ENCODE measurements at places on chromosomes 5 and 9.
A peak's percentile ranks its signal among the peaks of the same experiment; 100 is the strongest.

DNA sequence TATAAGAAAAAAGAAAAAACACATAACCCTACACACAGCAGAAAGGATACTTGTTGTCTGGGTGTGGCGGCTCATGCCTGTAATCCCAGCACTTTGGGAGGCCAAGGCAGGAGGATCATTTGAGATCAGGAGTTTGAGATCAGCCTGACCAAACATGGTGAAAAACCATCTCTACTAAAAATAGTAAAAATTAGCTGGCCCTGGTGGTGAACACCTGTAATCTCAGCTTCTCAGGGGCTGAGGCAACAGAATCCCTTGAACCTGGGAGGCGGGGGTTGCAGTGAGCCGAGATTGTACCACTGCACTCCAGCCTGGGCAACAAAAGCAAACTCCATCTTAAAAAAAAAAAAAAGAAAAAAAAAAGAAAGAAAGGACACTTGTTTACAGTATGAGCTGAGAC lies 147.6 kb upstream of the PITX1 start:
- DNase-seq: no peak

- no peak for DNase-seq
Measured at GRCh38 chr9:33628865-33629410, 104.9 kb downstream of the ANKRD18B start.

DNA sequence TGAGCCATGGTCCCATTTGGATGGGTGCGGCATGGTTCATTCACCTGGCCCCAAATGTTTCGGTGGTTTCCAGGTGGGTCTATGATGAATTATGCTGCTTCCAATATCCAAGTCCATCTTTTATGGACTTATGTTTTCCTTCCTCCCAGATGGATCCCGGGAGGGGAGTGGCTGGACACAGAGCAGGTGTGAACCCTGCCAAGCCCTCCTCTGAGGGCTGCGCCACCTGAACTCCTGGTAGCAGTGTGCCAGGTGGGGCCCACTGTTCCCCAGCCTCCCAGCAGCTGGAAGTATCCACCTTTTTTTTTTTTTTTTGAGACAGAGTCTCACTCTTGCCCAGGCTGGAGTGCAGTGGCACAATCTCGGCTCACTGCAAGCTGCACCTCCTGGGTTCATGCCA lies 42.9 kb downstream of the WNK2 start:
- DNase-seq: no peak

DNA sequence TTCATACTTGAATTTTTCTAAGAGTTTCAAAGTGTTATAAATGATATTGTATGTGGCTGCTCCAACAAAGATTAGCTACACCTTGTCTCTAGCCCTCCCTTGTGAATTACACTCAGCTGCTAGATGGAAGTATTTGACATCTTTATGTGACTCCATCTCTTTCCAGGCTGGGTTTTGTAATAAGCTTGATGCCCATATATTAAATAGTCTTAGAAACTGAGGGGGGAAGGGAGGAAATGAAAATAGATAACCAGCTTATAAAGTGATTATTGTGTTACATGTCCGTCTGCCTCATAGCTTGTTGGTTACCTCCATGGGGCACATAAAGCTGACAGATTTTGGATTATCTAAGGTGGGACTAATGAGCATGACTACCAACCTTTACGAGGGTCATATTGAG lies 63.4 kb downstream of the CD180 start:
- DNase-seq: no peak

DNA sequence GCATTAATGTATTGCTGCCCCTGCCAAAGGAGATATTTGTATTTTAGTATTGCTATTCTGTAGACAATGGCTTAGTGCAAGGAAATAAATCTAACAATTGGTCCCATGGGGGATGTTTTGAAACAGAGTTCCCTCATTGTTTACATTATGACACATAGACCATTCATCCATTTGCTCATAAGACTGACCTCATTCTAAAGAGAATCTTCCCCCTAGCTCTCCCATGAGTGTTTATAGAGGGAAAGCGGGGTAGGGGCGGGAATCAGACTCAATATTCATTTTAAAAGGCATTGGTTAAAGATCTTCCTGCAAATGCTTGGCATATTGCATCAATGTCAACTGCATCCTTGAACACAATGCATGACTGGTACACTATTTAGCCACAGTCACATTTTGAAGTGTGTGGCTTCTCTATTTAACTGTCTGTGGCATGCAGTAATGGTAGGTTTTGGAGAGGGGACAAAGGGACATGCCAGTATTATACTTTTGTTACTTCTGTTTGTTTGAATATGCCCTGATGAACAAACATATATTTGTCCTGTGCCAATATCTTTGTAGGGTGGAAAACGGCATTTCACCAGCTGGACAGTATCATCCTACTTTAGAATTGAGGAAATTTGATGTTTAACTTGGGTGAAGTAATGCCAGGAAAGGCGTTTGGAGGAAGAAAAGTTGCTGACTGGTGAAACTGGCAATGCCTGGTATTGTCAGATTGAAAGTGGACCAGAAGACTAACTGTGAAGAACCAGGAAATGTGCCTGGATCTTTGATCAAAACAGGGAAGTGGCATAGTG lies 84.1 kb upstream of the MEGF10 start:
- DNase-seq: no peak

- no peak for DNase-seq
Measured at GRCh38 chr9:95139126-95139525, 178.4 kb downstream of the FANCC start.

DNA sequence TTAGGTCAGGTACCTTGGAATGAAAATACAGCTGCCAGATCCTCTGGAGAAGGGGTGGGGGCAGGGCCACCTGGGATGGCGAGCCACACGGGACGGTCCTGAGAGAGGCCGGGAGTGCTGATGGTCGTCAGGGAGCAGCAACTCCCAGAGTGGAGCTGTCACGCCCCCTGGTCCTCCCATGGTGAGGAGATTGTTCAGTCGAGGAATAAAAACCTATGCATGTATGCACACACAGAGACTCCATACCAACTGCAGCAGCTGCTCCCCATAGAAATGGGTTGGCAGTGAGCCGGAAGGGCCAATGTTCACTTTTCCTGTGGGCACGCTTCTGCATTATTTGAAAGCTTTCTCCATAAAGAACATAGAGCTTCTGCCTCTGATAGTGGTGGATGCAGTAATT lies 45.2 kb upstream of the SEMA4D start:
- no peak for DNase-seq

DNA sequence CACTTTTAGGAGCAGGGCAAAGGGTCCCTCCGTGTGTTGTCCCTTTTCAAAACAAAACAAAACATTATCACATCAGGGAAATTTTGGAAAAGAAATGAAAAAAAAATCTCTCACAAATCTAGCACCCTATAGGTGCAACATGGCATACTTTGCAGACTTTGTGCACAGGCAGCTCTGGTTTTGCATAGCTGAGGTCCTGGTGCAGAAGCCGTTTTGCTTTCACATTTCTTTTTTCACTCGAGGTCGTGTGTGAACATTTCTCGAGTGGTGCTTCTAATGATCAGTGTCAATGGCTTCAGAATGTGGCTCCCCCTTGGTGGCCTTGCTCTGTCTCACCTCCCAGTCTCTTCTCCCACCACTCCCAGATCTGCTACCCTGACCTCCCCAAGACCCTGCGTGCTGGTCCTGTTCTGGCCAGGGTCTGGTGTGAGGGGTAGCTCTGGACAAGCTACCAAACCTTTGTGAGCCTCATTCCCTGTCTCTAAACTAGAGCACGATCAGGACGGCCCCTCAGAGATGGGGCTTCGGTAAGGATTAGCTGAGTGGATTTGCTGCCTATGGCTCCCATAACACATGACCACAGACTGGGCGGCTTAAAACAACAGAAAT lies 258.0 kb downstream of the NSG2 start:
- no peak for DNase-seq

- DNase-seq: no peak
Measured at GRCh38 chr5:41772056-41772455, 98.2 kb downstream of the OXCT1 start.

DNA sequence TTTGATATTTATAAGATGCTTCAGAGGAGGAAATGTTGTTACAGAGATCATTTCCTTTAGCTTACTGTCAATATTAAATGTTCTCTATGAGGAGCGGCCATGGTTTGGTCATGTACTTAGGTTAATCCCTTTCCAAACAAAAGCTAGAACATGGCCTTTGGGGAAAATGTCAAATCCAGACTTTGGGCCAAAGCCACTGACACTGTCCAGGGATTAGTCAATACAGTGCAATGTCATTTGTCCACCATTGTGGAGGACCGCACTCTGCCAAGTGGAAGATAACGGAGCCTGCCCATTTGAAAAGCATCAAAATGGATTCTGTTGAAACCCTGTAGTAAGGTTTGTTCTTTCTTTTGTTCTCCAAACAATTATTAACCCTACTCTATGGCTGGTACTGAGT lies 50.1 kb downstream of the FRMPD1 start:
- DNase-seq: no peak

- no peak for DNase-seq
Measured at GRCh38 chr9:32427111-32427873, 42.8 kb downstream of the ACO1 start.

- no peak for DNase-seq
Measured at GRCh38 chr5:146962801-146963355, 84.3 kb upstream of the PPP2R2B start.

DNA sequence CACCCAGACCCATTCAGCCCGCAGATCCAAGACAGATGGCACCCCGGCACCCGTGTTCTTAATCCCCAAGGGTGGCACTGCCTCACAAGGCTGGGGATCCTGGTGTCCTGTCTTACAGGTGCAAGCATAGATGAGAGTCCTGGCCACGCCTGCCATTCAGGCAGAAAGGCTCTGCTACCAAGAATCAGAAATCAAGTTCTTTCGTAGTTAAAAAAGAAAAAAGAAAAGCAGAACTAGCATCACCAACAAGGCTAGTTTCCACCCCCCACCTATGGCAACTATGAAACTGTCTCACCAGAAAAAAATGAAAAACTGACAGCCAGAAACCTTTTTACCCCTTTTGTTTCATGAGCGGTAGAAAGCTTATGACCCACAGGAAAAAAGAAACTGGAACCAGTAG lies 170.4 kb downstream of the SYK start:
- no peak for DNase-seq

GRCh38 chr5:172173564-172174153 lies 14.4 kb downstream of the STK10 start:
- no peak for DNase-seq

- peak; percentile 49 for DNase-seq
Measured at GRCh38 chr9:71814815-71815214, 46.5 kb upstream of the CEMIP2 start.

DNA sequence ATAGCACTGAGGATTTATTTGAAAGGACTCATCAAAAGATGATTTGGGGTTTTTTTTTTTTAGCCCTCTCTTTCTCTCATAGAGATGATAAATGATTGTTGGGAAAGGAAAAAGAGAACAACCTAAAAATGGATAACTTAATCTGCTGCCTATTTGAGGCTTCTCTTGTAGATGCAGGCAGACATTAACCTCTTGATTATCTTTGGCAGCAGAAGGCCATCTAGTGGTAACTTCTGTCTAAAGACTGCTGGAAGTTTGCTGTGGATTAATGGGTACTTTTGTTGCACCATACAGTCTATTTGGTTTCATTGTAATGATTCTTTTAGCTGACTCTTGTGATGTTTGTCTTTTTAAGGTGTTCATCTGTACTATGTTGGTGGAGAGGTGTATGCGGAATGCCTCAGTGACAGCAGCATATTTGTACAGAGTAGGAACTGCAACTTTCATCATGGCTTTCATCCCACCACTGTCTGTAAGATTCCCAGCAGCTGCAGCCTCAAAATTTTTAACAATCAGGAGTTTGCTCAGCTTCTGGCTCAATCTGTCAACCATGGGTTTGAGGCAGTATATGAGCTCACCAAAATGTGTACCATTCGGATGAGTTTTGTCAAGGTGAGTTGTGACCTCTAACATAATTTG lies 18.8 kb downstream of the SMIM32 start:
- DNase-seq: peak; percentile 33

DNA sequence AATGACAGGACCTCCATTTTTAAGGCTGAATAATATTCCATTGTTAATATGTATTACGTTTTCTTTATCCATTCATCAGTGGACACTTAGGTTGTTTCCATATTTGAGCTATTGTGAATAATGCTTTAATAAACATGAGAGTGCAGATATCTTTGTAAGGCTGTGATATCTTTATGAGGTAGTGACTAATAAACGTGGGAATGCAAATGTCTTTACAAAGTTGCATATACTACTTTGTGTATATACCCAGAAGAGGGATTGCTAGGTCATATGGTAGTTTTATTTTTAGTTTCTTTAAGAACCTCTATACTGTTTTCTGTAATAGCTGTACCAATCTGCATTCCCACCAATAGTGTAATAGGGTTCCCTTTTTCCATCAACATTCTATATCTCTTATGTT lies 148.7 kb downstream of the FOCAD start:
- DNase-seq: no peak

DNA sequence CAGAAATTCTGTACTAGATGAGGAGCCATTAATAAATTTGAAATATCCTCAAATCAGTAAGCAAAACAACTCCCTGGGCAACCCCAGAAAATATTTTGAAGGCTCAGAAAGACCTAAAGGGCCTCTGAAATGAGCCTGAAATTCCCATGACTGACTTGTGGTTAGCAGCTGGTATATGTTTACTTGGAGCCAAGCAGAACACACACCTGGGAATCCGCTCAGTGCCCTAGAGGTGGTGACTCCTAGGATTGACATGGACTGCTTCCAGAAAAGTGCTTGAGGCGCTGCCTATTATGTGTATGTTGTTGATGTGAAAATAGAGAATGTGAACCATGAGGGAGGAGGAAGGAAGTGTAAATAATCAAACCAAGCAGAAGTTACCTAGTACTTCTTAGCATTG lies 14.7 kb downstream of the RFK start:
- DNase-seq: no peak

- DNase-seq: no peak
Measured at GRCh38 chr9:24590432-24590831, 44.7 kb upstream of the IZUMO3 start.

DNA sequence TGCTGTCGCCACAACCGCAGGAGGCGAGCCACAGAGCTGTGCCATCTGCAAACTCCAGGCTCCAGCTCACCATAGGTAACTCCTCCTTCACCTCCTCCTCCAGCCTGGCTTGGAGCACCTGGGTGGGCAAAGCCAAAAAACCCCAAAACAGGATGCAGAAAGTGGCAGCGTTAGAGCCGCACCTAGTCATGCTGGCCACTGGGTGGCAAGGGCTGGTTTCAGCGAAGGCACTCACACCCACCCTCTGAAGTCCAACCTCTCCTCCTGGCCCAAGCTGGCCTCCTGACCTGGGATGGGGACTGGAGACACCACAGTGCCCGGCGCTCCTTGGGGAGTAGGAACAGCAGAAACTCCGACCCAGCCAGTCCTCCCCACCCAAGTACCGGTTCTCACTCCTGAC lies 28.7 kb upstream of the ZNF354B start:
- DNase-seq: no peak

DNA sequence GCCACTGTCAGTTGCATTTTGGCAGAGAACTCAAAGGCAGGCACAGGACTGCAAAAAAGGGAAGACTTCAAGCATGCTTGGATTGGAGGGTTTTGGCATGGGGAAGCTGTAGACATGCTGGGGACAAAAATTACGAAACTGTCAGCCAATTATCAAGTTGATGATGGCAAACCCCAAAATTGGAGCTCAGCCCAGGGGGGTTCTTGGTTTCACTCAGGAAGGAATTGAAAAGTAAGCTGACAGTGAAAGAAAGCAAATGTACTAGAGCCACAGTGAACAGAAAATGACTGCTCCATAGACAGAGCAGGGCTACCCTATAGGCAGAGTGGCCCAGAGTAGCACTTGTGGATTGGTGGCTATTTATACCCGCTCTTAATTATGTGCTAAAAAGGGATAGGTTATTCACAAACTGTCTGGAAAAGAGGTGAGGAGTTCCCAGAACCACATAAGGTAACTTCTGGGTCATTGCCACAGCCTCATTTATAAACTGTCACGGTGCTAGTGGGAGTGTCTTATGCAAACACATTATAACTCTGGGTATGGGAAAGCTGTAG lies 14.6 kb upstream of the CFAP95 start:
- no peak for DNase-seq

- DNase-seq: peak; percentile 25
Measured at GRCh38 chr5:161378701-161379100, 167.8 kb downstream of the GABRB2 start.

All from DMS 273 treated with DMSO at 0.1 percent for 48 hours (cell line).